ENCODE measurements at places on chromosomes 7 and 10.

GRCh38 chr7:41108821-41109220 is 594.1 kb downstream of the INHBA start:
- DNase-seq, result no peak

GRCh38 chr10:112843623-112844022 is 106.4 kb upstream of the TCF7L2 start:
- DNase-seq, result no peak

- DNase-seq, result no peak
Measured at GRCh38 chr10:77374189-77374656, 263.4 kb downstream of the KCNMA1 start.

- DNase-seq, result no peak
Measured at GRCh38 chr10:5470062-5470751, 29.2 kb downstream of the CALML5 start.

DNA sequence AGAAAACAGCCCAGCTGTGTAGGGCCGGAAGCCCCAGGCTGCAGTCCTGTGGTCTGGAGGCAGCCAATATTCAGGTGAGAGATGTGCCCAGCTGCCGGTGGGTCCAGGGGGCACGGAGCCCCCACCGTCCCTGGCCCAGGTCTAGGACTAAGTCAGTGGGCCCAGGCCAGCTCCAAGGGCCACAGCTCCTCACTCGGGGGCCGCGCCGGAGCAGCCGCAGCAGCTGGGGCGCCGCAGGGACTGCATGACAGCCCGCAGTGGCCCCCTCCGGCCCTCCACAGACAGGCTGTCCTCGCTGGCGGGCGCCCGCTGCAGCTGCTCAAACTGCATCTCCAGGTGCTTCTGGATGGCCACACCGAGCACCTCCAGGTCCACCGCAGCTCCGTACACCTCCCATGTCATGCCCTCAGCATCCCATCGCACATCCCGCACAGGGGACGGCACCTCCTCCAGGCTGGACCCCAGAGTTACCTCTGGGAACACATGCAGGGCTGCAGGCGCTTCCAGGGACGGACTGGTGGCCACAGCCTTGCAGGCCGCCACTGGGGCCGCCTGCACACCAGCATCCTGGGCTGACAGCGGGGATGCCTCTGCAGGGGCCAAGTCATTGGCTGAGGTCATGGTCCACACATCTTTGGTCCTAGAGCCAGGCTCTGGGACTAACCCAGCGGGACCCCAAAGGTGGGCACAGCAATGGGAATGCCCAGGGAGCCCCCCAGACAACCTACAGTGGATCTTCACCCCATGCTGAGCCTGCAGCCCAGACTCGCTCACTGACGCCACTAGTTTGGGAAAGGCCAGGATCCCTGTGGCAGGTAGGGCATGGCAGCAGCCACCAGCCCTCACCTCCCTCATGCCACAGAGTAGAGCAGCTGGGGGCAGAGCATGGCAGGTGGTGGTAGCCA is 7.0 kb downstream of the GPRIN2 start:
- no peak for DNase-seq

- DNase-seq, result no peak
Measured at GRCh38 chr7:85119934-85120333, 66.9 kb downstream of the SEMA3D start.

DNA sequence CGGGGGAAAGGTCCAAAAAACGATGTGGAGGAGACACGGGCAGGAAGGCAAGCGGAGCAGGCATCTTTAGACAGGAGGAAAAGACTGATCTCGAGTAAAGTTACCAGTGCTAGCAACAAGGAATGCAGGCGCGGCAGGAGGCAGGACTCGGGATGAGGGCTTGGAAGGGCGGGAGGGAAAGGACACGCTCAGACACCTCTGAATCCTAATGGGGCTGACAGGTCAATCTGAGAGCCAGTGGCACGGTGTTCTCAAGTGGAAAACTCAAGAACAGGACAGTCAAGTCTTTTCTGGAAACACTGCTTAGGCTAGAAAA is 155.3 kb upstream of the COBL start:
- DNase-seq, result no peak

DNA sequence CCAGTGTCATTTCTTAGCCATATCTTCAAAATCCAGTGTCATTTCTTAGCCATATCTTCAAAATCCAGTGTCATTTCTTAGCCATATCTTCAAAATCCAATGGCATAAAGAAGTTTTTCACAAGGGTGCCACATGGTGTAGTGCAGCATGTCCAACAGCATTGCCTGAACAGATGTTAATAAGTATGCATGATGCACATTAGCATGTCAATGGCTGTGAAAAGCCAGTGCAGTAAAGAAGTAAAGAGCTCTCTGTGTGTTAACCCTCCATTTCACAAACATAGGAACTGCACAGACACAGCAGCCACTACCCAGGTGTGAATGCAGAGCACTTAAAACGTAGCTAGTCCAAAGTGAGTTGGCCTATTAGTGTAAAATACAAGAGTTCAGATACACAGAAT is 89.8 kb downstream of the GNAI1 start:
- DNase-seq, result no peak

DNA sequence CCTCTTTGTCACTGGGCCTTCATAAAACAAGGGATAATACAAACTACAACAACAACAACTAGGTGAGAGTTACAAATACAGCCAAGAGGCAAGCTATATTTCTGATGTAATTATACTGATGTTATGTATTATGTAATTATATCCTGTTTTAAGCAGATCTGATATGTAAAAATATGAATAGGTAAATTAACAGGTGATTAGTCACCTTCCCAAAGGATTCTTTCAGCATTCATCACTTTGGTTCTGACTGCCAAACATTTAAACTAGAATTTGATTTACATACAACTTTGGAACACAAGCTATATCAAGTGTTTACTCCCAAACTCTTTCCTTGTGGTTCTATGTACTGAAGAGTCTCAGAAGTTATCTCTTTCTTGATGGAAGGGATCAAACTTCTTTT is 53.7 kb downstream of the BEND7 start:
- no peak for DNase-seq

- no peak for DNase-seq
Measured at GRCh38 chr7:35694161-35694783, 663 bp downstream of the HERPUD2 start.

DNA sequence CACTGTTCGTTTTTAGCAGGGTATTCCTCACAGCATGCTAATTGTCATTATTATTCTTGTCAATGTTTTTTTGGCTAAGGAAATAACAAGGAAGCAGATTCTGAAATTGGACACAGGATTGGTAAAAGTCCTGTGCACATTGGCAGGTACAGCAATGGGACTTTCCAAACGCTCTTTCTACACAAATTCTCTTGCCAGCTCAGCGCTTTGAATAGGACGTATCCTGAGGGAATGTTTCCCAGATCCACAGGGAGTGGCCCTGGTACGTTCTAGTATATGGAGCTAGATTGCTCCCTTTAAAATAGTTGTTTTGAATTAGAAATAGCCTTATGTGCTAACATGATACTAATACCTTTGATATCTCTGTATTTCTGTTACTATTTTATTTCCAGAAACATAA is 82.8 kb upstream of the GRB10 start:
- DNase-seq, result no peak

- no peak for DNase-seq
Measured at GRCh38 chr10:114822444-114823076, 980 bp downstream of the FHIP2A start.

DNA sequence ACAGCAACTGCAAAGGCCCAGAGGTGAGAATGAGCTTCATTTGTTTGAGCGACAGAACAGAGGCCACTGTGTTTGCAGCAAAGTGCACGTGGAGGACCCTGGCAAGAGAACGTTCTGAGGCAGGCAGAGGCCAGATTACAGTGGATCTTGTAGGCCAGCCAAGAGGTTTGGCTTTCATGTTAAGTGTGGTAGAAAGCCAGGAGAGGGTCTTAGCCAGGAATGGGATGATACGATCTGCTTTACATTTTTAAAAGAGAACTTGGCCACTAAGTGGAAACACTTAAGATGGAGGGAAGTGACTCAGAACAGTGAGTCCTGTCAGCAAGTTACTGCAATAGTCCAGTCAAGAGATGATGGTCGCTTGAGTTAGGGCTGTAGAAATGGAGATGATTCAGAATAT is 4.6 kb downstream of the CCDC136 start:
- DNase-seq, result no peak

GRCh38 chr7:55382251-55382650 is 17.1 kb downstream of the LANCL2 start:
- DNase-seq, result no peak

DNA sequence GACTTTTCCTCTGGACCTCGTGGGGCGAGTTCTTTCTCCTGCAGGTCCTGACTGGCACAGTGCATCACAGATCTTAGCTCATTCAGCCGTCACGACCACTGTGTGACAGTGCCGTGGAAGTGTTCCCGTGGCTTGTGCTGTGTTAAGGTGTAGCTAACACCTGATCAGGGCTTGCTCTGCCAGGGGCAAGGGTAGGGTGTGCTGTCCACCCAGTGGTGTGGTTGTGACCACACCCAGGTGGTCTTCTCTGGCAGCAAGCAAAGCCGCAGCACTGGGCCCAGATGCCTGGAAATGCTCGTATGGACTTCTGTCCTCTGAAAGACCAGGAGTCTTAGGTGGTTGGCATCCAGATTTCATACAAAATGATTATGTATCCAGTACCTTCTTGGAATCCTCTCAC is 86.2 kb downstream of the GLRX3 start:
- no peak for DNase-seq

GRCh38 chr7:20241911-20242261 is 24.7 kb upstream of the MACC1 start:
- DNase-seq, result no peak

GRCh38 chr7:145643981-145644380 is 472.6 kb upstream of the CNTNAP2 start:
- DNase-seq, result no peak

All from activated T-helper 1 cell treated with Interleukin-2 at 50 U/mL for 16 hours (primary cell).